Heart right ventricle (tissue), 16 donors: ENCODE measurements at places on chromosomes 11 and 22. TPM values are rescaled to one million over a fixed set of nuclear protein-coding genes. Genes with fewer than 3 reads are reported as not detected.

DNA sequence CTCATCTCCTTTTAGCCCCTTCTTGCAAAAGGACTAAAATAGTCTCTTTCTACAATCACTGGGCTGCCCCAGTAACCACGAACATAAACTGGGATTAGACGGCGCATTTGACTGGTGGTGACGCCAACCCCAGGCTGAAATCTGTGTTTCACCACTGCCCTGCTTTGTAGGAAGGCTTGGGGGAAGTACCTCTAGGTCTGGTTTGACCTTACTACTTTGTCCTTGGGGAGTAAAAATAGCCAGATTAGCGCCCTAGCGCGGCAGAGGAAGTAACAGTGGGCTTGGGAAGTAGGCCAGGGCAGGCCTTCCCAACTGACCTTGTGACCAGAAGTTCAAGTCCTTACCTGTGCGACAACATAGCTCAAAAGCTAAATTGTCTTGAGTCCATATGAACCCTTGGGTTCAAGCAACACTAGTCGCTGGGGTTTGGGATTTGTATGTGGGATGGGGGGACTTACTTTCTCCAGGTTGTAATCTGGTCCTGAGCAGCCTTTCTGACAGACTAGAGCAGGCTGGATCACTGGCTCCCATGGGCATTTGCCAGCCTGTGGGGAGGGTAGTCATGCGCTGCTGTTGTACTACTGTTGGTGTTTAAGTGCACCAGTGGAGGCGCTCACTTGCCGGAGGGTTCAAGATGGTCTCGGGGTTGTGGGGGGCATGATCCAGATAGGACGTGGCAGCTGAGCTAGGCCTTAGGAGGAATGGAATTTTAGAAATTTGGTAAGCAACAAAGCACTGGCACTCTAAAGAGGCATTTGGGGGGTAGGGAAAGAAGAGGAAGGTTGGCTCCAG is 953 bp upstream of the PACS1 start:
- H3K4me3 ChIP-seq: peak overlapping the region; percentile 73
- no peak for DNase-seq
- no peaks in the 10 kb centered on the region for H3K27me3 ChIP-seq
- peaks cover 28% of the 10 kb centered on the region for H3K4me1 ChIP-seq

GRCh38 chr22:48185071-48186055 is 1422.9 kb downstream of the TBC1D22A start:
- H3K27me3 ChIP-seq: peaks cover 3% of the 10 kb centered on the region
- H3K36me3 ChIP-seq: no peaks in the 10 kb centered on the region
- H3K4me3 ChIP-seq: no peak overlapping the region
- DNase-seq: no peak
- H3K4me1 ChIP-seq: no peaks in the 10 kb centered on the region

GRCh38 chr22:33018232-33018864 is 39.8 kb downstream of the SYN3 start:
- H3K4me3 ChIP-seq: no peak overlapping the region
- H3K36me3 ChIP-seq: no peaks in the 10 kb centered on the region
- H3K4me1 ChIP-seq: no peaks in the 10 kb centered on the region
- H3K27me3 ChIP-seq: peaks cover 11% of the 10 kb centered on the region
- DNase-seq: peak; percentile 47
- H3K27ac ChIP-seq: no peak overlapping the region

DNA sequence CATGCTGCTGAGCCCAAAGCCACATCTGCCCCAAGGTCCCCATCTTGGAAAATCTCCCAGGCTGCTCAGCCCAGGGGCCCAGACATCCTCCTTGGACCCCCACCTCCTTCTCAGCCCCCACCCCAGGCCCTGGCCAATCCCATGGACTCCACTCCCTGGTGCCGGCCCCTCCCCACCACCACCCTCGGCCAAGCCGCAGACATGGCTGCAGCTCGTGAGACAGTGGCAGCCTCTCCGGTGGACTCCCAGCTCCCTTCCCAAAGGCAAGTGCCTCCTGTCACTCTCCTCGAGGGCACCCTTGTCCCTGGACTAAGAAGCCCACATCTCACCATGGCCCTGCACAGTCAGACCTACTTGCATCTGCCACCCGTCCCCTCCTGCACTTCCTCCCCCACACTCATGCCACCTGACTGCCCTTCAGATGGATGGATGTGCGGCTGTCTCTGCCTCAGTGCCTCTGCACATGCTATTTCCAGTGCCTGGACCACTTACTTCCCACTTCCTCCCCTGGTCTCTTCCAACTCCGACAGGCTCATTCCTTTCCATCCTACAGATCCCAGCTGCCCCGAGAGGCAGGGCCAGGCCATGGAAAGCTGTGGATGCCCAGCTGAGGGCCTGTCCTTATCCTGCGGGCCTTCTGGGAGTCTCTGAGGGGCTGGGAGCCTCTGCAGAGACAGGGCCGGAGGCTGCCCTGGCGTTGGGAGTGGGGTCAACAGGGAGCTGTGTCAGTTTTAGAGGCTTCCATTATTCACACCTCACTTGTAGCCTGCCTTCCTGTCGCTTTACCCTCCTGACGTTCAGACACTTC is 25.5 kb upstream of the RFPL3 start:
- DNase-seq: no peak
- H3K36me3 ChIP-seq: no peaks in the 10 kb centered on the region

- peaks cover 91% of the 10 kb centered on the region for H3K27me3 ChIP-seq
- H3K4me1 ChIP-seq: peaks cover 12% of the 10 kb centered on the region
- H3K27ac ChIP-seq: no peak overlapping the region
- DNase-seq: no peak
- H3K36me3 ChIP-seq: no peaks in the 10 kb centered on the region
- H3K4me3 ChIP-seq: peak overlapping the region; percentile 65
Observed at GRCh38 chr11:122984186-122985011, 2.8 kb upstream of the BSX start.

DNA sequence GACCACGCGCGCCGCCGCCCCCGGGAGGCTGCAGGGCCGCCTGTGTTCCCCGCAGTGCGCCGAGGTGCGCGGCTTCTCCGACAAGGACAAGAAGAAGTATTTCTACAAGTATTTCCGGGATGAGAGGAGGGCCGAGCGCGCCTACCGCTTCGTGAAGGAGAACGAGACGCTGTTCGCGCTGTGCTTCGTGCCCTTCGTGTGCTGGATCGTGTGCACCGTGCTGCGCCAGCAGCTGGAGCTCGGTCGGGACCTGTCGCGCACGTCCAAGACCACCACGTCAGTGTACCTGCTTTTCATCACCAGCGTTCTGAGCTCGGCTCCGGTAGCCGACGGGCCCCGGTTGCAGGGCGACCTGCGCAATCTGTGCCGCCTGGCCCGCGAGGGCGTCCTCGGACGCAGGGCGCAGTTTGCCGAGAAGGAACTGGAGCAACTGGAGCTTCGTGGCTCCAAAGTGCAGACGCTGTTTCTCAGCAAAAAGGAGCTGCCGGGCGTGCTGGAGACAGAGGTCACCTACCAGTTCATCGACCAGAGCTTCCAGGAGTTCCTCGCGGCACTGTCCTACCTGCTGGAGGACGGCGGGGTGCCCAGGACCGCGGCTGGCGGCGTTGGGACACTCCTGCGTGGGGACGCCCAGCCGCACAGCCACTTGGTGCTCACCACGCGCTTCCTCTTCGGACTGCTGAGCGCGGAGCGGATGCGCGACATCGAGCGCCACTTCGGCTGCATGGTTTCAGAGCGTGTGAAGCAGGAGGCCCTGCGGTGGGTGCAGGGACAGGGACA is 2.7 kb downstream of the NLRP6 start:
- H3K36me3 ChIP-seq: no peaks in the 10 kb centered on the region
- no peak overlapping the region for H3K4me3 ChIP-seq
- H3K27ac ChIP-seq: no peak overlapping the region
- DNase-seq: no peak
- H3K27me3 ChIP-seq: peaks cover 91% of the 10 kb centered on the region
- peaks cover 5% of the 10 kb centered on the region for H3K4me1 ChIP-seq

- no peak overlapping the region for H3K4me3 ChIP-seq
- peaks cover 68% of the 10 kb centered on the region for H3K4me1 ChIP-seq
Observed at GRCh38 chr11:76123248-76123647, 83.1 kb downstream of the WNT11 start.

DNA sequence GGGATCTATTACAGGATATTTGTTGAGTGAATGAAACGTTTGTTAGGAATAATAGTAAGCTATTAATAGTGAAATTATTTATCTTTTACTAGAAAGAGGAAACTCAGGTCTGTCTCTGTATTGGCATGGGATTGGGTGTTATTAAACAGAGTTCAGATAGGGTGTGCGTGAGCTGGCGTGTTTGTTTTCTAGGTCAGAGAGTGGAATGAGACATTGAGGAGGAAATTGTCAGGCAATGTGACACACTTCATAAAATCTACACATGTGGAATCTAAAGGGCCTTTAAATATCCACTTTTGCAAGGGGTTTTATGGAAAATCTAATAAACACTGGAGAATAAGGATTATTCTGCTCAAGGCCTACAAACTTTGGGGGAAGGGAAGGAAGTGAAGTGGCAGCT is 552.9 kb downstream of the NTM start:
- H3K27ac ChIP-seq: no peak overlapping the region
- H3K27me3 ChIP-seq: peaks cover 5% of the 10 kb centered on the region
- H3K36me3 ChIP-seq: no peaks in the 10 kb centered on the region
- H3K4me1 ChIP-seq: peaks cover 4% of the 10 kb centered on the region
- DNase-seq: no peak
- H3K4me3 ChIP-seq: no peak overlapping the region

DNA sequence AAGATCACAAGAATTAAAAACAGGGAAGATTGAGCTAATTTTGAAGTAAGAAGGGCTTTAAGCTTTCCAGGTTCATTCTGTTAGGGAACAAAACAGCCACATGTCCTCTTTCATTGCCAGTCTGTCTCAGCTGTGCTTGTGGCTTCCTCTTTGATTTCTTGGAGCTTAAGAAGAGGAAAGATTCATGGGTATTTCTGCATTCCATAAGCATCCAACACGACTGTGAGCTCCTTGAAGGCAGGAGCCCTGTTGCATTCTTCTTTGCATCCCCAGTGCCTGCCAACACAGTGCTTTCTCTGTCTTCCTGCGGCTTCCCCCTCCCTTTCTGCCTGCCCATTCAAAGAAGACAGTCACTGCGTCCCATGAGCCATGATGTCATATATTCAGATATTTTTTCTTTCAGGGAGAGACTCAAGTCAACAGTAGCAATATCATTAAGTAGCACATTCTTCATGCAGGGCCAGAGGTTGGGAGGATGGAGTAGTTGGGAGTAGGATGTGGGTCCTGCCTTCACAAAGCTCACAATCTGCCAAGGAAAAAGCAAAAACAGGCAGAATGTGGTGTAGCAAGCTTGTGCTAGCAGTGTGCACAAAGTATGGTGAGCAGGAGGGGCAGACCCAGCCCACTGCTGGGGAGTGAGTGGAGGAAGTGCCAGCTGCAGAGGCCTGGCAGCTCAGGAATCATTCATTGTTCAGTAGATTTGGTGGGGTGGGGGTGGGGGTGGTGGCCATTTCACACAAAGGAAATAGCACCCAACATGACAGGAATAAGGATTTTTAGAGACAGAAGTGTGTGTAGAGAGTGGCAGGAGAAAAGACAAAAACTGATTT is 162.1 kb upstream of the RASSF10 start:
- H3K4me1 ChIP-seq: peaks cover 41% of the 10 kb centered on the region
- no peak overlapping the region for H3K4me3 ChIP-seq
- H3K27me3 ChIP-seq: no peaks in the 10 kb centered on the region

DNA sequence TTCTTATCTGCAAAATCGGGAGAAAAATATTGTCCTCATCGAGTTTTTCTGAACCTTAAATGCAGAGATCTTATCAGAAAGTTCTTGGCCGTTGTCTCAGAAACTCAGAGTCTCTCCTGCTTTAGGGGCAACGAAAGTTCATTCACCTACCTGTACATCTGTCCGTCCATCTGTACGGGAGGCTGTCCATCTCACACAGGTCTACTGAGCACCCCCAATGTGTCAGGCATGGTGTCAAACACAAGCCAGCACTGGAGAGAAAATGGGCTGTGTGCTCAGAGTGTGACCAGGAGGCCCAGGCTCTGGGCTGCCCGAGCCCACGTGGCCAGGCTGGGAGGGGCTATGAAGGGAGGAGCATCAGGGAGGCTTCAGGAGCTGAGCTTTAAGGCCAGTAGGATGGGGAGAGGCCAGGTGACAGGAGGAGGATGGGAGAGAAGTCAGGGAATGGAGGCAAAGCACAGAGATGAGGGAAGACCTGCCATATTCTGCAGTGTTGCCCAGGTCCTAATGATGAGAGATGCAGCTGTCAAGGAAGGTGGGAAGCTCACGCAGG is 62.4 kb upstream of the MYEOV start:
- no peaks in the 10 kb centered on the region for H3K36me3 ChIP-seq
- no peaks in the 10 kb centered on the region for H3K27me3 ChIP-seq
- H3K4me1 ChIP-seq: no peaks in the 10 kb centered on the region
- DNase-seq: no peak

SEPTIN3 gene
- polyA plus RNA-seq: 0.03 TPM
